Activated CD8-positive, alpha-beta T cell treated with anti-CD3 and anti-CD28 coated beads for 36 hours (primary cell): ENCODE measurements at places on chromosomes 5 and 9. TPM values are rescaled to one million over a fixed set of nuclear protein-coding genes. Genes with fewer than 3 reads are reported as not detected.

The GABRA1 gene
- not detected for total RNA-seq

GRCh38 chr9:89919171-89919681 lies 314.4 kb downstream of the GADD45G start:
- H3K27ac ChIP-seq, result no peak overlapping the region
- no peaks in the 10 kb centered on the region for H3K36me3 ChIP-seq
- peaks cover 23% of the 10 kb centered on the region for H3K4me1 ChIP-seq
- peaks cover 10% of the 10 kb centered on the region for H3K27me3 ChIP-seq
- DNase-seq, result peak; percentile 68
- no peak overlapping the region for H3K4me3 ChIP-seq

GRCh38 chr9:34536685-34537084 lies 13.9 kb upstream of the ENHO start:
- H3K27me3 ChIP-seq, result peaks cover 18% of the 10 kb centered on the region
- H3K4me1 ChIP-seq, result no peaks in the 10 kb centered on the region
- no peak overlapping the region for H3K4me3 ChIP-seq
- no peak overlapping the region for H3K27ac ChIP-seq

- no peaks in the 10 kb centered on the region for H3K27me3 ChIP-seq
- no peak overlapping the region for H3K4me3 ChIP-seq
- no peak for DNase-seq
Observed at GRCh38 chr5:125484272-125484741, 737.9 kb upstream of the ZNF608 start.

DNA sequence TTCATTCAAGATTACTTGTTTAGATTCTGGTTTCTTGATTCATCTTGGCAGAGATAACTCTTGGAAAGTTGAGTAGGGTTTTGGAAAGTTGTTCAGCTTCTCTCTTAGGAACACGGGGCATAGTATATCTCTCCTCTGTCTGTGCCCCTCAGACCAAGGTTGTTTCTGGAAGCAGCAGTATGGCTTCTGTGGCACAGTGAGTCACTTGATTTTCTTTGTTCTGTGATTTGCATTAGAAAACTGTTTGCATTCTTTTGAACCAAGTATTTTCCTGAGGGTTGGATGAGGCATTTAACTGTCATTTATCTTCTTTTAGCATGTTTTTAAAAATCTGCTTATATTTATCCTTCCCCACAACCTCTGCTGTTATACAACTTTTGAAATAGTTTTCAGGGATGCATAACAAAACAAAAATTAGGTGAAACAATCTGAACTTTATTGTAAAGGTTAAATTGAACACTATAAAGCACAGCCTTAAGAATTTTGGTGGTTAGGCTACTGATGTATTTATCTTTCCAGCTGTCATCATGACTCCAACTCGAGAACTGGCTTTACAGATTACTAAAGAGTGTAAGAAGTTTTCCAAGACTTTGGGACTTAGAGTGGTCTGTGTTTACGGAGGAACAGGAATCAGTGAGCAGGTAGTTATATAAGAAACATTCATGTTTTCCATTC lies 26.5 kb downstream of the DDX46 start:
- H3K36me3 ChIP-seq, result peaks cover 32% of the 10 kb centered on the region
- DNase-seq, result no peak
- H3K27ac ChIP-seq, result no peak overlapping the region
- H3K27me3 ChIP-seq, result no peaks in the 10 kb centered on the region
- H3K4me3 ChIP-seq, result no peak overlapping the region

DNA sequence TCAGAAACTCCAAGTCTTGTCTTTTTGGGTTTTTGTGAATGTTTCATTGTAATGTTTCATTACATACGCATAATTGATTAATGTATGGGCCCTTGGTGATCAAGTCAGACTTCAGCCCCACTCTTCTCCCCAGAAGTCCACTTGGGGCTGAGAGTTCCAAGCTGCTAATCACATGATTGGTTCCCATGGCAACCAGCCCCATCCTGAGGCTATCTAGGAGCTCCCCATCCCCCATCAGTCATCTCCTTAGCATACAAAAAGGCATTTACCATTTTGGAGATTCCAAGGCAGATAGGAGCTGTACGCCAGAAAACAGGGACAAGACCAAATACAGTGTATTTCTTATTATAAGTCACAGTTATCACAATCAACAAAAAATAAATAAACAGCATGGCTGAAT lies 22.9 kb upstream of the SYK start:
- no peak overlapping the region for H3K4me3 ChIP-seq
- peaks cover 3% of the 10 kb centered on the region for H3K27me3 ChIP-seq
- DNase-seq, result no peak
- H3K4me1 ChIP-seq, result no peaks in the 10 kb centered on the region
- H3K27ac ChIP-seq, result no peak overlapping the region
- no peaks in the 10 kb centered on the region for H3K36me3 ChIP-seq

The PCA3 gene
- not detected for total RNA-seq

DNA sequence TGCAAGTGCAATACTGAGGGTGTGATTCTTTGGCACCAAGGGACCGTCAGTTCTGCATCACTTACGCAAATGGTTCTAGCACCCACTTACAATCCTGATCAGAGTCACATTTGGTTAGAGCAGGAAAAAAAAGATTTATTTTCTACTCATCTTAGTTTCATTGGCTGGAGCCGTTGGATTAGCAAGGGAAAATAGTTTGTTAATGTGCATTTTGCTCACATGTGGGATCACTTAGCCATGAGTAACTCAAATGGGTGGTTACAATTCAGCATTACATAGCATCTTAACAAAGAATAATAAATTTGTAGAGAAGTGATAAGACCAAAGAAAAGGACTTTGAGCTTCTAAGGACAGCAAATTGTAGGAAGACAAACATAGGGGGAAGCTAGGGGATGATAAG lies 216.9 kb downstream of the AUH start:
- no peak overlapping the region for H3K4me3 ChIP-seq
- no peaks in the 10 kb centered on the region for H3K27me3 ChIP-seq

The NDST1 gene
- total RNA-seq, result 3.3 TPM

GRCh38 chr9:133609311-133610098 lies at the start of gene FAM163B:
Gene FAM163B, minus strand, starts transcription at chr9:133609389. Its CDS starts 29,166 bp downstream, at chr9:133580223.
- peaks cover 32% of the 10 kb centered on the region for H3K27me3 ChIP-seq
- no peak within 1 kb of the TSS for H3K4me3 ChIP-seq
- no peak within 1 kb of the TSS for H3K27ac ChIP-seq
- no peaks in the 10 kb centered on the region for H3K36me3 ChIP-seq
- H3K4me1 ChIP-seq, result peaks cover 4% of the 10 kb centered on the region

The PLPPR1 gene
- total RNA-seq, result not detected

DNA sequence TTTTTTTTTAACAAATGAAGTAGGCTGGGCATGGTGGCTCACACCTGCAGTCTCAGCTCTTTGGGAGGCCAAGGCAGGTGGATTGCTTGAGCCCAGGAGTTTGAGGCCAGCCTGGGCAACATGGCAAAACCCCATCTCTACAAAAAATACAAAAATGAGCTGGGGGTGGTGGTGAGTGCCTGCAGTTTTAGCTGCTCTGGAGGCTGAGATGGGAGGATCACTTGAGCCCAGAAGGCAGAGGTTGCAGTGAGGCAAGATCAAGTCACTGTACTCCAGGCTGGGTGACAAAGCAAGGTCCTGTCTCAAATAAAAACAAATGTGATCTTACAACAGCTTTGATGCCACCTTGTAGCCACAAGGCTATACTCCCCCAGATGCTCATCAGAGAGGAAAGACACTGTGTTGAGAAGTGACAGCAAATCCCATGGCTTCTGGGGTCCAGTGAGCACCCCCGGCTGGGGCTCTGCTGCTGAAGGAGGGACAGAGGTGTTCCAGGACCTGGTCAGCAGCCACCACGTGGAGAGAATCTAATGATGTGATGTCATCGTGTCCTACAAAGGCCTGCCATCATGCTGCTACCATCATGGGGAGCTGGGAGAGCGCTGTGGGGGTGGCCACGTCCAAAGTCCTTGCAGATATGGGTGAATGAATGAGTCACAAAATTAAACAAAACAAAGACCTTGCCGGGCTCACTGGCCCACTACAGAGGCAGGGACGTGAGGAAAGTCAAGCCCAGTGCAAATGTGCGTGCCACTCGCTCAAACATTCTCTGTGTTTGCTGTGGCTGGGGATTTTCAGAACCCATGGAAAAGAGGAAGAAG lies 60.7 kb downstream of the PRRT1B start:
- H3K36me3 ChIP-seq, result peaks cover 20% of the 10 kb centered on the region
- H3K27ac ChIP-seq, result no peak overlapping the region
- no peak overlapping the region for H3K4me3 ChIP-seq

The ADAMTS6 gene
- 1.1 TPM for total RNA-seq

GRCh38 chr9:38035873-38036272 lies 33.2 kb downstream of the SHB start:
- no peak overlapping the region for H3K4me3 ChIP-seq
- no peaks in the 10 kb centered on the region for H3K27me3 ChIP-seq
- no peaks in the 10 kb centered on the region for H3K4me1 ChIP-seq
- no peak for DNase-seq

The FCN2 gene
- not detected for total RNA-seq

DNA sequence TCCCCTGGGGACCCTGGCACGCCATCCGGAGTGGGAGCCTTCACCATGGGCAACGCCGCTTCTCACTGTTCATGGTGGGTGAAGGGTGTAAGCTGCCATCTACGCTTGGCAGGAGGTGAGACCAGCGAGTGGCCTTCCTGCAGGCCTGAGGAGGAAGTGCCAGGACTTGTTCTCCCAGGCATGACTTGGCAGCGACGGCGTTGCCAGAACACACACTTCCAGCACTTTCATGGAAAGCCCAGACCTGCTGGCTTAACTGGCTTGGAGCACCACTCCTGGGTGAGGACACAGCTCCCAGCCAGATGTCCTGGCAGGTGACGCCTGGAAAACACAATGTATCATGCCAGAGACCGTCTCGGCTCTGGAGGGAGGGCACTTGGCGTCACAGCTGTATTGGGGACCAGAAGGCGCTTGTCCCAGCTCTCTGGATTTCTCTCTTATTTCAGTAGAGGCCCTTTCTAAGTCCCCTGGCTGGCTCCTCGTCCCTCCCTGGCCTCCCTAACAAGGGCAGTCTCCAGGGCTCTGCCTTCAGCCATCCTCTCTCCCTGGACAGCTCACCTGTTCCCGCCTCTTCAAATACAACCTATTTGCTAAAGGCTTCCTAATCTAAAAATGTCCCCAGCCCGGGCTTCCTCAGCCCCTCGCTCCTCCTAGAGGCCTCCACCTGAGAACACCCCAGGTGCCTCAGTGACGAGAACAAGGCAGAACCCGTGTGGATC lies 188.3 kb downstream of the OLFM1 start:
- H3K4me3 ChIP-seq, result no peak overlapping the region
- H3K4me1 ChIP-seq, result no peaks in the 10 kb centered on the region
- no peak for DNase-seq
- H3K27ac ChIP-seq, result no peak overlapping the region

GRCh38 chr9:134870746-134871662 lies 9.6 kb upstream of the FCN2 start:
- no peaks in the 10 kb centered on the region for H3K27me3 ChIP-seq
- no peak overlapping the region for H3K4me3 ChIP-seq
- no peak overlapping the region for H3K27ac ChIP-seq
- no peaks in the 10 kb centered on the region for H3K36me3 ChIP-seq
- no peak for DNase-seq
- no peaks in the 10 kb centered on the region for H3K4me1 ChIP-seq

GRCh38 chr5:172162323-172162986 lies 25.6 kb downstream of the STK10 start:
- H3K4me3 ChIP-seq, result no peak overlapping the region
- peaks cover 35% of the 10 kb centered on the region for H3K36me3 ChIP-seq
- H3K27me3 ChIP-seq, result no peaks in the 10 kb centered on the region
- H3K27ac ChIP-seq, result peak overlapping the region; percentile 51

- H3K36me3 ChIP-seq, result no peaks in the 10 kb centered on the region
- H3K27ac ChIP-seq, result no peak overlapping the region
- no peak for DNase-seq
Observed at GRCh38 chr9:79104216-79104615, 467.5 kb upstream of the TLE4 start.

GRCh38 chr5:6401410-6401809 lies 23.1 kb upstream of the MED10 start:
- no peaks in the 10 kb centered on the region for H3K4me1 ChIP-seq
- no peaks in the 10 kb centered on the region for H3K36me3 ChIP-seq
- DNase-seq, result no peak
- H3K27me3 ChIP-seq, result peaks cover 9% of the 10 kb centered on the region

The IGIP gene
- 1.5 TPM for total RNA-seq

The GADD45G gene
- total RNA-seq, result 5.0 TPM

DNA sequence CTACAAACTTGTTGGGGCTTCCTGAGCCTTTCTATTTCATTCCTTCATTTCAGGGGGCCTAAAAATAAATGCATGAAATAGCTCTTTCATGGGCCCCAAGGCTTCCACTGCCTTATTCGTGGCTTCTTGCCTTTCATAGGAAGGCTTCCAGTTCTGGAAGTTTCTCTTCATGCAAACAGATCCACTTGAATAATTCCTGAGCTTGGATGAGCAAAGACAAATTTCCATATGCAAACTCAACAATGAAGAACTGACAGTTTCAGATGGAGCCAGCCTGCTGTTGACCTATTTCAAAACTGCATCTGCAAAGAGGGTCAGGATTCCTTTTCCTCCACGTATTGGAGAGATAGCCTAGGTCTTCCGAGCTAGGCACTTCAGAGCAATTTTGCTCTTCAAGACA lies 142.1 kb downstream of the MLLT3 start:
- no peak overlapping the region for H3K27ac ChIP-seq
- peaks cover 52% of the 10 kb centered on the region for H3K4me1 ChIP-seq
- peaks cover 4% of the 10 kb centered on the region for H3K36me3 ChIP-seq
- H3K27me3 ChIP-seq, result no peaks in the 10 kb centered on the region
- DNase-seq, result no peak

The ZNG1E gene
- total RNA-seq, result 59.8 TPM

GRCh38 chr9:114282926-114283325 lies 40.0 kb upstream of the ORM1 start:
- peaks cover 1% of the 10 kb centered on the region for H3K27me3 ChIP-seq
- DNase-seq, result peak; percentile 55
- H3K36me3 ChIP-seq, result no peaks in the 10 kb centered on the region
- no peak overlapping the region for H3K27ac ChIP-seq

The SEC16A gene
- 67.9 TPM for total RNA-seq

The MYOZ3 gene
- total RNA-seq, result 0.11 TPM

The PLAC8L1 gene
- not detected for total RNA-seq

DNA sequence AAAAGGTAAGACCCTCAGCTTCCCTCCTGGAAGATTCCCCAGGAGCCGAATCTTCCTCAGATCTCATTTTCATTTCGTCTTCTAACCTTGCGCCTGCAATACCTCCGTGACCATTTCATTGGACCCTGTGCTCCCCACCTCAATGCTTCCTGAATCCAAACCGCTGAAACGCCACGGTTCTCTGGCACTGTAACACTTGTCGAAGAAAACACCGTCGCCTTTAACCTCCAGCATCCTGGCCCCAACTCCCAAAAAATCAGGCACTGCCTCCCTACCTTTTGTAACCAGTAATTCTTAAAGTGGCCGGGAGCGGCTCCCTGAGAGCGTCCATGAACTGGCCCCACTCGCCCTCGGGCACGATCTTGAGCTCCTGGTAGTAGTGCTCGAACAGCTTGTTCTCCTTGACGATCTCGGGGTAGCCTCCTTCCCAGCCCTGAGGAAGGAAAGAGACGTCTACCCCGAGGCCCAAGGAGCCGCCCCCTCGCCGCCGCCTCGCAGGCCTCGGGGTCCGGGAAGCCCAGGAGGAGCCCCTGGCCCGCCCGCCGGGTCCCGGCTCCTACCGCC lies 438 bp downstream of the NSUN2 start:
- H3K4me3 ChIP-seq, result peak overlapping the region; percentile 99
- peaks cover 44% of the 10 kb centered on the region for H3K36me3 ChIP-seq
- H3K4me1 ChIP-seq, result peaks cover 45% of the 10 kb centered on the region

The SAPCD2 gene
- total RNA-seq, result 13.7 TPM
